ENCODE measurements at places on chromosomes 3 and 15. TPM values are rescaled to one million over a fixed set of nuclear protein-coding genes. Genes with fewer than 3 reads are reported as not detected.

Gene CDHR4
- 0.12 TPM for total RNA-seq

Gene GUCA1C
- total RNA-seq, result not detected

Gene KLHL40
- not detected for total RNA-seq

Gene CLDN1
- total RNA-seq, result 15.3 TPM

Gene NANOGP8
- not detected for total RNA-seq

Gene UBA7
- 0.66 TPM for total RNA-seq

Gene ATP10A
- total RNA-seq, result 7.4 TPM

Gene C3orf20
- total RNA-seq, result not detected

Gene FBXL2
- 7.0 TPM for total RNA-seq

Gene CFAP100
- not detected for total RNA-seq

Gene BNC1
- 0.65 TPM for total RNA-seq

All from A549 treated with AZD2906 at 1 μM for 4 hours (cell line).